ENCODE measurements at places on chromosomes 12 and 14.

DNA sequence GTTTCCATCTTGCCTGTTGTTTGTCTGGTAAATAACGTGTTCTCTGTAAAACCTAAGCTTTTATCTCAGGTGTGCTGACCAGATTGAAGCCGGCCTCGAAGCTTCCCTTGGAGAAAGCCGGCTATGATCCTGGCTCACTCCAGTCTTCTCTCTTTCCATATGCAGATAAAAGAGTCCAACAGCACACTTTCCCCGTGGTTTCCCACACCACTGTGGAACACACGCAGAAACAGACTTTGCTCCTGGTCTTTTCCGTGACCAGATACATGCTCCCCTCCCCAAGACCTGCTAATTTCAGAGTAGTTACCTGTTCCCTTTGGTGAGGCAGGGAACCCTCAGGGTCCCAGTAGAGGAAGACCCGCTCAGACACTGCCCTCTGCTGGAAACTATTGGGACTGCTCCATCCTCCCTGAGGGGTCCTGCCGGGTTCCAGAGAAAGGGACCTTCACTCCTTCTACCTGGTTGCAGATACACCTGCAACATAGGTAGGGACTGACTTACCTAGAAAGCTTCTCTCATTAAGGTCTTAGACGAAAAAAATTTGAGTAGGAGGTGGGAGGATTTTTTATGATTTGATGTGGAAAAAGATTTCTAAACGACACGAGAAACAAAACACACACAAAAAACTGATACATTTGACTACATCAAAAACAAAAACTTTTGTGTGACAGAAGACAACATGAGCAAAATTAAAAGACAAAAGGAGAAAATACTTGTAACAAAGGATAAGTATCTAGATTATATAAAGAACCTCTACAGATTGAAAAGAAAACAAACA is 415.4 kb upstream of the CCDC196 start:
- peak; percentile 31 for DNase-seq

DNA sequence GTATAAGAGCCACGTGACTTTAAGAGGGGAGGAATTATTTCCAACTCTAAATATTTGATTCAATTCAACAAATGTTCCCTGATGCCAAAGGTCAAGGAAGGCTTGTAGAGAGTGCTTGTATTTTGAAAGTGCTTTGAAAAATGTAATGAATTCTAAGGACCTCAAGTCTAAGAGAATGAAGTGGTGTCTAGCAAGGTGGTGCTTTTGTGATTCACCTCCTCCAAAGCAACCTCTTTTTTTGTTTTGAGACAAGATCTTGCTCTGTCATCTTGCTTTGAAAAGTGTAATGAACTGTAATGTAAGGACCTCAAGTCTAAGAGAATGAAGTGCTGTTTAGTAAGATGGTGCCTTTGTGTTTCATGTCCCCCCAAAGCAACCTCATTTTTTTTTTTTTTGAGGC is 13.7 kb downstream of the AK7 start:
- DNase-seq = no peak

DNA sequence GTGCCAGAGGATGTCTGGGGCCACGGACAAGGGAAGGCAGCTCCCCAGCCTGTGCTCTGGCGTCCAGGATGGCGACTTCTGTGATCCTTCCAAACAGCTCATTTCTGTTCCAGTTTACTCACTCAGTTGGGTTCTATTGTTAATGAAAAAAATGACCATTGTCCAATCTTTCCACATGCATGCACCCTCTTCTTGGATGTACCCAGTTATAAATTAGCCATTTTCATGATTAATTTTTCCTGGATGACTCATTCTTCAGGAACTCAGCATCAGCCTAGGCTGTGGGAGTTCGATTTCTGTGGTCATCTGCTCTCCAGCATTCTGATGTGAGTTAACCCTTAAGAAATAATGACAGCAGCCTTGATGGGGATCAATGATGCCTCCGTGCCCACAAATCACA is 926.8 kb downstream of the BCL11B start:
- DNase-seq = peak; percentile 46

GRCh38 chr12:122820838-122821271 is 14.4 kb upstream of the HIP1R start:
- no peak for DNase-seq

DNA sequence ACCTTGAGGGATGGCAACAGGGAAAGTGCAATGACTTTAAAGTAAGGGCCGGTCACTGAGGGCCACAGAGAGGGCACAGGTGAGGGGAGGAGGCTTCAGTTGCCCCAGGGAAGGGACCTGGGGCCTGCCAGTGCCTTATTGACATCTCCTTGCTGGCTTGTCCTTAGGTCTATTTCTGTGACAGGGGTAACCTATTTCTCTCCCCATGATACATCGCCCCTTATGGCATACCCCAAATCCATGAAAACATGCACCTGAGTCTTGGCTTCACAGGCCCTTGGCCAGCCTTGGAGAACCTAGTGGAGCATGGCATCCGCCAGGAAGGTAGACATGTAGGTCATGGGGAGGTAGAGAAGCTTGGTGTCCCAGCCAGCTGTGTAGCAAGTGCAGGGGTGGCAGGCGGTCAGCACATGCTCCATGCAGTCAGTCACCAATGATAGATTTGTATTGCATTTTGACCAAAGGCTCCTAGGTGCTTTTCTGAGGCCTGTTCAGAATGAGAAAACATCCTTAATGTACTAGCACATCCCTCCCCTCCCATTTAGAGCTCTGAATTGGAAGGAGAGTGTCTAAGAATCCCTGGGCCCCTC is 23.6 kb upstream of the RDH16 start:
- no peak for DNase-seq

- DNase-seq = no peak
Observed at GRCh38 chr14:90617961-90618360, 198.3 kb downstream of the TTC7B start.

- DNase-seq = no peak
Observed at GRCh38 chr14:60485598-60486251, at the start of gene C14orf39. Gene C14orf39, minus strand, starts transcription at chr14:60486063. Its CDS starts 985 bp downstream, at chr14:60485078.

- no peak for DNase-seq
Observed at GRCh38 chr14:99780690-99781089, 12.5 kb upstream of the EML1 start.

Measured in mammary epithelial cell (primary cell).